Psoas muscle (tissue), 8 donors: ENCODE measurements at places on chromosomes 13 and 19. TPM values are rescaled to one million over a fixed set of nuclear protein-coding genes. Genes with fewer than 3 reads are reported as not detected.

Gene LCP1
- 10.0 TPM for total RNA-seq

Gene SPRED3
- total RNA-seq, result 2.1 TPM

Gene KIR2DL1
- not detected for total RNA-seq

Gene AP1M2
- not detected for total RNA-seq

Gene C13orf42
- total RNA-seq, result not detected

Gene DAND5
- total RNA-seq, result not detected

Gene SIGLECL1
- total RNA-seq, result not detected

Gene AMER2
- total RNA-seq, result not detected

Gene LRRC8E
- total RNA-seq, result 0.08 TPM

Gene KLC3
- total RNA-seq, result 0.27 TPM

Gene CA11
- 4.1 TPM for total RNA-seq

Gene ZNF285
- 1.1 TPM for total RNA-seq

Gene ATP4B
- total RNA-seq, result not detected

Gene PRTN3
- not detected for total RNA-seq

Gene SPRY2
- total RNA-seq, result 26.5 TPM

Gene ATP8B3
- 0.30 TPM for total RNA-seq

Gene SULT2A1
- not detected for total RNA-seq

Gene PTGER1
- not detected for total RNA-seq

Gene SLC25A15
- 5.0 TPM for total RNA-seq

Gene TLE6
- 0.50 TPM for total RNA-seq

Gene KLK2
- not detected for total RNA-seq
